Bone marrow (tissue), 2 donors: ENCODE measurements at places on chromosomes 12 and 14.

DNA sequence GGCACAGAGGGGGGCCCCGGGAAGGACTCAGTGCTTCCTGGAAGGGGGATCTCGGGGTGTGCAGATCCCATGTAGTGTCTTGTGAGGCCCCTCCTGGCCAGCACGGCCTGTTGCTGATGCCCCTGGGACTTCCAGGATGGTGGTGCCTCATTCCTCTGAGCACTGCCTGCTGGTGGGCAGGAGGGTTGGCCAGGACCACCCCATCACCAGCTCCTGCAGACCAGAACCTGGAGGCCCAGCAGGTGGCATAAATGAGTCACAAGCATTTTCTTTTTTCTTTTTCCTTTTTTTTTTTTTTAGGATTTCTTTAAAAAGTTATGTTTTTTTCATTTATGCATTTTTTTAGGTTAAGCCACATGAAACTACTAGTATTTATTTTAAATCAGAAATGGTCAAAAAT is 8.0 kb downstream of the MMP17 start:
- no peak for DNase-seq

DNA sequence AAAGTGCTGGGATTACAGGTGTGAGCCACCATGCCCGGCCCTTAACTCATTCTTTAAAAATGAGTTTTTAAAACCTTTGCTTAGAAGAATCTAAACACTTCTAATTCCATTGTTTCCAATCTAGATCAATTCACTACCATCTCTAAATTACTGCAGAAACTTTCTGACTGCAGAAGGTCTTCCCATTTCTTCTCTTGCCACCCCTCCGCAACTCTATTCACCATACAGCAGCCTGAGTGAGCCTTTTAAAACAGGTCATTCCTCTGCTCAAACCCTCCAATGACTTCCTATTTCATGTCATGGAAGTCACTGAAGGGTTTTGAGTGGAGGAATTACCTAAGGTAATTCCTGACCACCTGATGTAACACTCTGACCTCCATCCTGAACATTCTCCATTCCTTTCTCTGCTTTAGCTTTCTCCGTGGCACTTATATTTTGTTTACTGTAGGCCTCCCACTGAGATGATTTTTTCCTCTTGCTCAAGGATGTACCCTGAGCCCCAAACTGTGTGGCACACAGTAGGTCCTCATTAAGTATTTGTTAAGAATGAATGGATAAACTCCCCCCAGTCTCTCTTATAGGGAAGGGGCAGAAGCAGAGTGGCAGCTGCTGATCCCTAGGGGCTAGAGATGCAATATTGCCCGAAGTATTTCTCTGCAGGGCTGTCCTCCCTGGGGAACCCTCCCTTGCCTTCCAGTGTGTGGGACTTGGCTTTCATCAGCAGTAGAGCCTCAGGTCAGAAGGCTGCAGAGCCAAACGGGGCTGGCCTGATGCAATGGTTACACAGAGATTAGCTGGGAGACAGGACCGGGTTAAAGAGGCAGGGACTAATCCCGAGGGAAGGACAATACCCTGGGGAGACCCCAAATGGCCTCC is 1.2 kb downstream of the DDIT3 start:
- DNase-seq, result no peak

DNA sequence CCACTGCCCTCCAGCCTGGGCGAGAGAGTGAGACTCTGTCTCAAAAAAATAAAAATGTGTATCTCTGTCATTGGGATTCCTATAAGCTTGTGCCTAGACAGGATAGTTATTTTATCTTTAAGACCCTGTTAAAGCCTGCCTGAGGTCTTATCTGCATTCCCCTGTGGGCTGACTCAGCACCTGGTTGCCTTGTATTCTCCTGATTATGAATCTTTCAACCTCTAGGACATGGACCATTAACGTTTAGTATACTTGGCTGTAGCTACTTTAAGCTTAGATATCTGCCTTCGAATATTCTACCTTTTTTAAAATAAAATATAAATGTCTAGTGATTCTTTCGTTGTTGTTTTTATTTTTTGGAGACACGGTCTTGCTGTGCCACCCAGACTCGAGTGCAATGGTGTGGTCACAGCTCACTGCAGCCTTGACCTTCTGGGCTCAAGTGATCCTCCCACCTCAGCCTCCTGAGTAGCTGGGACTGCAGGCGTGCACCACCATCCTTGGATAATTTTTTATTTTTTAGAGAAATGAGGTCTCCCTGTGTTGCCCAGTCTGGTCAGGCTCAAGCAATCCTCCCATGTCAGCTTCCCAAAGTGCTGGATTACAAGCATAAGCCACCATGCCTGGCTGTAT is 41.3 kb downstream of the RESF1 start:
- DNase-seq, result no peak

DNA sequence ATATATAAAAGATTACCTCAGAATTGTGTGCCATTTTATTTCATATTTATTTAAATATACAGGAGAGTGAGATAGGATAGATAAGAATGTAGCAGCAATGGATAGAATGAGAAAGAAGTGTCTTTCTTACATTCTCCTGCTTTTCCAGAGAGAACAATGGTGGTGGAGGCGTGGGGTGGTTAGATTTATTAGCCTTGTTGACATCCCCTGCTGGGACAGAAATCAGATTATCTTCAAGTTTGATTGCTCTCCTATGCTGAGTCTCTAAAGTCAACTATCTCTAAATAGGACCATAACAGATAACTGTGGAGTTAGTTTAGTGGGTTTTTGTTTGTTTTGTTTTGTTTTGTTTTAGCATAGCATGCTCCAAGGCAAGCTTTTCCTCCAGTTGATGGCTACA is 397.6 kb downstream of the LRFN5 start:
- no peak for DNase-seq

GRCh38 chr14:20823859-20824258 is 21.2 kb upstream of the RNASE1 start:
- no peak for DNase-seq

- DNase-seq, result no peak
Measured at GRCh38 chr14:92540472-92541048, 27.0 kb downstream of the RIN3 start.

DNA sequence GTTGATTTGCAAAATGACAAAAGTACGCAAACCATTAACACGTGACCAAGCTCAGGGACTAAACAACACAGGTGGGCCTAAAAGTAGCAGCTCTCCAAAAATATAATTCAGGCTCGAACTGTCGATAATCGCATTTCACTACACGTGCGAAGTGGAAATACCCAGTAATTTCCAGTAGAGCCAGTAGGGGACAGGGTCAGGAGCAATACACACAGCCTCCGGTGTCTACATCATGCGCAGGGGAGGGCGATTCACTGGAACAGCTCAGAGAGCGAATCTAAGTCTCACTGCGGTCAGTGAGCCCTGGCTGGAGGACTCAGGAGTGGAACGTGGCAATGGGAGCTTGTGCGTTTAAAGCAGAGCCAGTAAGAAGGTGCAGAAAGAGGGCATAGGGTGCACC is 40.4 kb downstream of the SETD3 start:
- DNase-seq, result no peak

- DNase-seq, result no peak
Measured at GRCh38 chr12:102465762-102466560, 14.4 kb downstream of the IGF1 start.

GRCh38 chr14:24308342-24309124 is 756 bp upstream of the CIDEB start:
- DNase-seq, result no peak
